Thyroid gland (tissue), 4 donors: ENCODE measurements at places on chromosomes 4 and X. TPM values are rescaled to one million over a fixed set of nuclear protein-coding genes. Genes with fewer than 3 reads are reported as not detected.

GRCh38 chrX:116427978-116428377 is 8.4 kb upstream of the SLC6A14 start:
- H3K4me1 ChIP-seq: no peaks in the 10 kb centered on the region
- no peak overlapping the region for H3K4me3 ChIP-seq
- DNase-seq: no peak
- no peaks in the 10 kb centered on the region for H3K27me3 ChIP-seq
- no peak overlapping the region for H3K27ac ChIP-seq

KIF4A gene
- total RNA-seq: not detected

ETDA gene
- not detected for total RNA-seq

GRCh38 chrX:10111364-10112148 is 45.2 kb upstream of the CLCN4 start:
- no peak for DNase-seq
- no peaks in the 10 kb centered on the region for H3K36me3 ChIP-seq
- no peak overlapping the region for H3K4me3 ChIP-seq
- H3K27ac ChIP-seq: no peak overlapping the region
- H3K27me3 ChIP-seq: no peaks in the 10 kb centered on the region
